ENCODE measurements at places on chromosomes 7 and 10.

- no peak for DNase-seq
Measured at GRCh38 chr10:44949915-44950314, 9.7 kb upstream of the RASSF4 start.

- DNase-seq = no peak
Measured at GRCh38 chr7:132846086-132846485, 235.8 kb downstream of the CHCHD3 start.

DNA sequence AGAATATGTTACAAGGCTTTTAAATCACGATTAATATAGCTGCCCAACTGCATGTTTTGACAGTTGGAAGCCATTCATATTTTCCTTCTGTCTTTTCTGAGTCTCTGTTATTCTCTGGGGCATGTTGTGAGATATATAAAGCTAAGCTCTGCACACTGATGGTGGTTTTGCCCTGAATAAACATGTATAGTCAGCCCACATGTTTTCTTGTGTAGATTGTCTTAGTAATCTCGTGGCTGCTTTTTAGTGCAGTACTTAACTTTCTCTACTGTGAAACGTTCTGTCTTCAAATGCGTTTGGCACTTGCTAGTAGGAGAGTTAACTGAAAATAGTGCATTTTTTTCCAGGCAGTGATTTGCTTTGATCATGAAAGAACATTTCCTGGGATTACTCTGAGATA, 268.5 kb downstream of the DNAJB9 start:
- no peak for DNase-seq

- DNase-seq = no peak
Measured at GRCh38 chr10:132413226-132414205, 16.5 kb downstream of the PWWP2B start.

- DNase-seq = no peak
Measured at GRCh38 chr7:26329520-26330255, 38.0 kb downstream of the SNX10 start.

DNA sequence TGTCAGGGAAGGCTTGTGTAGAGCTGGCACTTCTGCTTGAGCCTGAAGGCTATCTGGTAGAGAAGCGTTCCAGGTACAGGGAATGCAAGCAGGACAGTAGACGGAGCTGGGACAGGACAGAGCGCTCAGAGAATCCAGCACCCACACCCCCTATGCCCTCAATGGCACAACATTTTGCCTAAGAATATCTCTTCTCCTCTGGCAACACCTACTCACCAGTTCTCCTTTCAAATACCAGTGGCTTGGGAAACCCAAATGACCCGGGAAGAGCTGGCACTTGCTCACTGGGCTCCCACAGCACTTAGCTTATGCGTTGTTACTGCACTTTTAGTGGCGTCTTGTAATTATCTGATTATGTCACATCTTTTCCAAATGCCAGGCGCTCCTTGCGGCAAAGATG, 118.6 kb downstream of the RNF216 start:
- DNase-seq = no peak

- peak; percentile 72 for DNase-seq
Measured at GRCh38 chr10:91909117-91909677, at the start of gene FGFBP3. Gene FGFBP3, minus strand, starts transcription at chr10:91909486. Its CDS starts 517 bp downstream, at chr10:91908969.

GRCh38 chr10:6079044-6079443, 9.8 kb upstream of the RBM17 start:
- no peak for DNase-seq

DNA sequence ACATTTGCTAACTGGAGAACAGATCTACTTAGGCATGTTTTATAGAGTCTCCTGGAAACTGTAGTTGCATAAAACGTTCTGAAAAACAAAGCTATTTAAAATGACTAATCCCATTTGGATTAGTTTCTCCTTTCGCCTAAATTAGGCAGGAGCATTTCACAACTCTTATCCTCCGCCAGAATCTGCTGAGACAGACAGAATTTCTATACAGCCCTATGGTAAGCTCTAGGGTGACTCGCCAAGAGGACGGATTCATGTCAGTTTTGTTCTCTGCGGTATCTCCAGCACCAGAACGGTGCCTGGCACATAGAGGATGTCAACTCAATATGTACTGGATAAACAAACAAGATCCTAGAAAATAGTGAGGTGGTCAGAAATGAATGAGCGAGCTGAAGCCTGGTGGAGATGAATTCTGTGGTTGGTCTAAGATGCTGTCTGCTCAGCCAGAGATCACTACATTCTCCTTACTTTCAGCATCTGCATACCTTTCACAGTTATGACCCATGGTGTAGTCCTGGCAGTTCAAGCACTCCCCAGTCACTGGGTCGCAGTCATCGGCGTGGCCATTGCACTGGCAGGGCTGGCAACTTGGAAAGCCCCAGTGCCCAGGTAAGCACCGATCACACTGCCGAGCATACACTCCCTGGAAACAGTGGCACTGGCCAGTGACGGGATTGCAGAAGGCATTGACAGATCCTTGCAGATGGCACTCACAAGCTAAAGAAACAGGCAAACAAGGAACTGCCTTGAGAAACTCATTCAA, 44.0 kb downstream of the LAMB1 start:
- no peak for DNase-seq

DNA sequence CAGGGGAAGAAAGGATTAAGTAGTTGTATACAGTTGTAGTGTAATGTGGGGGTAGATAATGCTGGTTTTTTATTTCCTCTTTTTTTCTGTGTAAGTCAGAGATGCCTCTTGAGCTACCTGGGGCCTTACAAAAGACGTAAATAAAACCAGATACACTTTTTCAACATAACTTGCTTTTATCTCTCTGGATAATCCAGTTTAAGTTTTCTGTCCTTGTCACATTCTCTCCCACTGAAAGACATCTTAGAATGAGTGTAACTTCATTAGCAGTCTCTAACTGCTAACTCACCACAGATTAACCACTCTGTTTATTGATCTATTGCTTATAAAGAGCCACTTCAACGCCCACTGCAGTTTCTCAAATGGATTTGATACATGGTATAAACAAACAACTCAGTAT, 64.1 kb upstream of the LRRN3 start:
- no peak for DNase-seq

DNA sequence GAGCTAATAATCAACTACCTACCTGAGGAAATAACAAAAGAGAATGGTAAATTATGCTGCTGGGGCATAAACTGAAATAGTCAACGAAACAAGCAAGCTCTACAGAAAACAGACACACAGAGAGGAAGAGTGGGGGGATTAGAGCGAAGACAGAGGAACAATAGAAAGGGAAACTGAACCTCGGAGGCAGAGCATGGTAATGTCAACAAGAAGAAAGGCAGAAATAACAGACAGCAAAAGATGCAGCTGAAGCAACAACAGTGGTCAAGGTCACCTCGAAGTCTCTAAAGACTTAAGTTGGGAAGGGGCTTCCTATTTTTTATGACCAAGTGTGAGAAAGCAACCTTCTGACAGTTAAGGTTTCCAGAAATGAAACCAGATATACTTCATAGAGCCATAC, 177.0 kb downstream of the ZNF438 start:
- no peak for DNase-seq

- peak; percentile 4 for DNase-seq
Measured at GRCh38 chr7:13687500-13687899, 302.0 kb downstream of the ETV1 start.

DNA sequence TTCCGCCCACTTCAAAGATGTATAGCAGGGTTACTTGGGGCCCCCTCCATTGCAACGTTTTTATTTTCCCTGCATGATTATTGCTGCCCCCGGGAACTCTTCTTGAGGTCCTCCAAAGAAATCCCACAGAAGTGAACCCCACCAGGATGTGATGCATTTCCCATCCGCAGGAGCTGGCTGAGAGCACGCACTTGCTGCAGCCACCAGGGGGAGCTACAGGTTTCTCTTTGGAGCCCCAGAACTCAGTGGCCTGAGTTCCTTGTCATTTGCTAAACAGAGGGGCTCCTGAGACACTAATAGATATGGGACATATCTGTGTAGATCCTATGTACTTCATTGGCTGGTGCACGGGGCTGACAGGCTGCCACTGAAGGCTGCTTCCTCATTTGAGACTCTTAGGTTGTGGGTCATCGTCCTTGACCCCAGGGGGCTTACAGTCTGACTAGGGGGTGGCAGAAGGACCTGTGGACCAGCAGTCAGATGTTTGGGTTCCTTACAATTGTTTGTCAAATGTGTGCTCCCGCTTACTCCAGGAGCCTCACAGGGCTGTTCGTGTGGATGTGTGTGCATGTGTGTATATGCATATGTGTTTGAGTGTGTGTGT, 52.3 kb upstream of the ENO4 start:
- DNase-seq = peak; percentile 25

Data from NCI-H1105 (cell line).